Stimulated activated CD4-positive, alpha-beta T cell treated with anti-CD3 and anti-CD28 coated beads, Interleukin-15, amount 100 ng/mL, for 1 hour (primary cell): ENCODE measurements at places on chromosomes 12 and 14.

DNA sequence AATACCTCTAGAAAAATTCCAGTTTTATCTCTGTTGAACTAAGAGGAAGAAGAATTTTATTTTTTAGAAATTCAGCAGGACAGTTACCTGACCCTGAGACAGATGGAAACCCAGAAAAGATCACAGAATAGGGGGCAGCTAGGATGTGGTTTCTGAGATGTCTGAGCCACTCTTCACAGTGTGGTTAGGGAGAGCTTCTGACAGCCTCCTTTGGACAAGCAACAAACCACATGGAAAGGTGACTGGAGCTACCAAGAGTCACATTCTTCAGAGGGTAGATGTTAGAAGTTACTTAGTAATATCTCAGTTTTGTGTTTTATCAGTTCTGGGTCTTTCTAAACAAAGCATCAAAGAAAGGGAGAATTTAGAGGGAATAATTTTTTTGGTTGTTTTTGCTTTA, 117.3 kb upstream of the NAP1L1 start:
- DNase-seq: no peak

DNA sequence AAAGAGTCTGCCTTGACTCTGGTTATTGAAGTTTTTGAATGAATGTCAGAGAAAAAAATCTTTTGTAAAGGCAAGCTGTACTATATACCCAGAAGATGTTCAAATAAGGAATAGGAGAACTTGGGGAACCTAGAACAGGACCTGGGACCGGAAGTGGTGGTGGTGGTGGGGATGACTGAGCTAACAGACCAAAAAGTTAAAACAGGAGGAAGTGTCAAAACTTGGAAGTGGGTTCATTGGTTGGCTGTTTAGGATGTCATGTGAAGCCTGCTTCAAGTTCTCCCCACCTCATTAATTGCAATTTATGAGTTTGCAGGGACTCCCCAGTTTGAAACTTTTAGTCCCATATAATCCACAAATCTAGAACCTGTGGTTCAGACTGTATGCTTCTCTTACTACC, 26.2 kb downstream of the PLXNC1 start:
- no peak for DNase-seq

GRCh38 chr12:54251667-54252284, 28.1 kb downstream of the CBX5 start:
- DNase-seq: no peak

DNA sequence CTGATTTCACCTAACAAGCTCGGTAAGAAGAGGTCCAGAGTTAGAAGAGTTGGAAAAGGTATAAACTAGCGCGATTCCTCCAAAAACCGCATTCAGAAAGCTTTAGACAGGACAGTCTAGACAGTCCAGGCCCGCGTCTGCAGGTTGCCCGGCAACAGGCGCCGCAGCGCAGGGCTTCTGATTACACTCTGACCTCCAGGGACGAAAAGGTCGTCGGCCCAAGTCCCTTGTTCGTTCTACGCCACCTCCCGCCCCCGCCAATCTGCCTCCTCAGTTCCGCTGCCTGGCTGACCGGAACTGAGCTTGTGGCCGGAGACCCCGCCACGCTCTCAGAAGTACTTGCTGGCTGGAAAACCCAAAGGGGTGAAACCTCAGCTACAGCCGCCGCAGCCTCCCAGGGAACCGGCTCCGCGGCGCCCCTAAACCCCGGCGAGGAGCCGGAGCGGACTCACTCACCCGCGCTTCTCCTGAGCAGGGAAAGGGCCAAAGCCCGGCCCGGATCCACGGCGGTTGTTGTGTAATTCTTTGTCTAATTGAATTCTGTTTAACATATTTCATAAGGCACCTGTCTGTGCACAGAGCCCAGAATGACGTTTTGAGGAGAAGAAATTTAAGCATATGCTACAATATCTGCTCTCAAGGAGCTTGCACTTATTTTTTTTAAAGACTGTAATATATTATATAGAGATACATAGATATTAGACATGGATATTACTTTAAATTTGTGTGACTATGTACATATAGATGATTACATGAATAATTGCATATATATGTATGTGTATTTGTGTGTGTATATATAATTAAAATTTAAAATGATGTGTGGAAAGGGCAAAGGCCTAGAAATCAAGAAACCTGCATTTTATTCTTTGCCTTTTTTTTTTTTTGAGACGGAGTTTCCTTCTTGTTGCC, at the start of gene CAPS2:
Gene CAPS2 (minus strand): TSS at position 407 of the 909 bp plus-strand sequence. CDS start 3,826 bp downstream, outside the sequence.
- peak; percentile 22 for DNase-seq

GRCh38 chr12:41920355-41920754, 224.3 kb downstream of the GXYLT1 start:
- DNase-seq: no peak

GRCh38 chr14:75460394-75460793, 32.6 kb downstream of the JDP2 start:
- DNase-seq: no peak

DNA sequence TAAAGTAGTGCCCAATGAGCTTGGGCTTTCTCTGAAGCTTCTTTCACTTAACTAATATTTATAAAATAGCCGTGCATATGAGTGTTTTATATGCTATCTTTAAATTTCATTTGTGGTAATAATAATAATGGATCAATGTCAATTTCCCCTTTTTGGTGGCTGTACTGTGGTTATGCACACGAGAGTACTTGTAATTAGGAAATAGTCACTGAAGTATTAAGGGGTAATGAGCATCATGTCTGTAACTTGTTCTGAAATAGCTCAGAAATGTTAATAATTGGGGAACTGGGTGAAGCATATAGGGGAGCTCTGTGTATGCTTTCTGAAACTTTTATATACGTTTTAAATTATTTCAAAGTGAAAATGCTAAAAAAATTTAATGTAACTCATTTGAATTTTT, 7.0 kb upstream of the RNASE8 start:
- no peak for DNase-seq

DNA sequence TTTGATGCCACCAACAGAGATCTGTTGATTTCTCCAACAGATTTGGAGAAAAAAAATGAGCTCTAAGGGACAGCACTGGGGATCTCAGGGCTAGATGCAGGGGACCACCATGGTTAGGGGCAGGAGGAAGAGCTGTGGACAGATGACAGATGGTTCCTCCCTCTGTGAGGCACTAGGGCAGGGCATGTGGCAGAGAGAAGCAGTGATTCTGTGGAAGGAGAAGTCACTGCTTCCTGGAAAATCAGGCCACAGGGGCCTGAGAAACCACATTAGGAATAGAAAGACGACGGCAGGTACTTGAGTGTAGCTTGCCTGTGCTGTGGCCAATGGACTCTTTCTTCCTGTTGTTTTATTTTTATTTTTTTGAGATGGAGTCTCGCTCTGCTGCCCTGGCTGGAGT, 24.9 kb upstream of the TMED2 start:
- DNase-seq: no peak

- no peak for DNase-seq
Observed at GRCh38 chr14:37721976-37722659, 126.7 kb downstream of the TTC6 start.

- no peak for DNase-seq
Observed at GRCh38 chr12:115070313-115070712, 386.3 kb upstream of the TBX3 start.

DNA sequence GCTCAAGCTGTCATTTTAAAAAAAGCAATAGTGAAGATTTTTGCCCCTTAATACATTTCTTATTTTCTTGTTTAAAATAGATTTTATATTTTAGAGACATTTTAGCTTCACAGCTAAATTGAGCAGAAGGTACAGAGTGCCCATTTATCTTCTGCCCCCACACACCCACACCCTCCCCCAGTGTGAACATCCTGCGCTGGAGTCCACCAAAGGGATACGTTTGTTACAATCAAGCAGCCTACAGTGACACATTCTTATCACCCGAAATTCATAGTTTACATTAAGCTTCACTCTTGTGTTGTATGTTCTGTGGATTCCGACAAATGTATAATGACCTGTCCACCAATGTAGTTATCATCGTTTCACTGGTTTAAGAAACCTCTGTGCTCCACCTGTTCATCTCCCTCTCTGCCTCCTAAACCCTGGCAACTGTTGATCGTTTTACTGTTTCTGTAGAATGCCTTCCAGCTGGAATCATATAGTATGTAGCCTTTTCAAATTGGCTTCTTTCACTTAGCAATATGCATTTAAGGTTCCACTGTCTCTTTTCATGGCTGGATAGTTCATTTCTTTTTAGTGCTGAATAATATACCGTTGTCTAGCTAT, 91.0 kb upstream of the TRAF3 start:
- DNase-seq: no peak

- no peak for DNase-seq
Observed at GRCh38 chr14:60346706-60347105, 97.7 kb downstream of the PPM1A start.

- no peak for DNase-seq
Observed at GRCh38 chr12:75103822-75104221, 105.8 kb downstream of the KCNC2 start.

GRCh38 chr12:32987512-32987911, 90.9 kb upstream of the PKP2 start:
- no peak for DNase-seq

DNA sequence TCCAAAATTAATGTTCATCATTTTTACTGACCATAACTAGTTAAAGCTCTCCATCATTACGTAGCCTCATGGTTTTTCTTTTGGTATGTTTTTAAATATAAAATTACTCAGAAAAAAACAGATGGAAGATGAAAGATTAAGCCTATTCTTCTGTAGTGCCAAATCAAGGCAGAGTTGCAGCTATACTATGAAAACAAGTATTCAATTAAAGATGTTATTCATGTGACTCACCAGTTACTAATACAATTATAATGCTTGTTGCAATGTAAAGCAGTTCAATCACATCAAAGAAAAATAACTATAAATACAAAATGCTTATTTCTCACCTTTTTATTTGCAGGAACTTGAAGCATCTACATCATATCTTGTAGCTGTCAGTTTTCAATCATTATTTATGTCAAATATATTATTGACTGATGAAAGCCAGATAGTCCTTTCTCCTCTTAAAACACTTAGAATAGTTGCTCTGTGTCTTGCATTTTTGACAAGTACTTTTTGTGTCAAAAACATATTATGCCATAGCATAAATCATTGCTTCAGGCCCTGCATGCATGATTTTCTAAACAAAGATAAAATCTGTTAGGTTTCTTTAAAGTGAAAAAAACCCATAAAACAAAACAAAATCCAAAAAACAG, 36.0 kb upstream of the TRHDE start:
- DNase-seq: no peak
